EH (cell line): ENCODE measurements at places on chromosomes 2 and 18.

DNA sequence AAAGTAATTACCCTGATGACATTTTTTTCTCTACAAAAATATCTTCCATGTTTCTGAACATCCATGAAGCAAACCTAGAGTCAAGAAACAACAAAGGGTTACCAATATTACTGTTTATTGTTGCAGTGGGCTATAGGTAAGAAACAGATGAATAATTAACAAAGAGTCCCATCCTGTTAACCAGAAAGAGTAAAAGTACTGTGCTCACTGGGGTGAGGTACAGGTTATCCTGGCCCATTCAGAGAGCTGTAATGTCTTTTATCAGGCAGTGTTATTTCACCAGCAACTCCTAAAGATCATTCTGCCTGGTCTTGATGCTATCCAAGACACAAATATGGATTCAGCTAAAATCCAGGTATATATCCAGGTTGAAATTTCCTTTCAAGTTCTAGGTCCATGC is 754.9 kb downstream of the SATB2 start:
- no peak for DNase-seq

DNA sequence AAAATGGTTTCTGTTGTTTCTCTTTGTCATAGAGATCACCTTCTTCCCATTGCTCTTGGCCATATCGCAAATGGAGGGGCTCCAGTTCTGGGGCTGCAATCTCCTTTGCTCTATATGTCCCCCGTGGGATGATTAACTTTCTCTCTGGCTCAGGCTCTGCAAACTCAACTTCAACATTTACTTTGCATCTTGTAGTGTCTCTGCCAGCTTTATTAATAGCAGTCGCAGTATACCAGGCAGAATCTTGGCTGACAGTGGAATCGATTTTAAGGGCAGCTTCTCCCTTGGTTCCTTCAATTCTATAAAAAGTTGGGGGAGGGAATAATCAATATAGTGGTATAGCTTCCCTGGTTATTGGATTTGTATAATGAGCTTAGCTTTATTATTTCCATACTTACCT is 30.5 kb downstream of the TTN start:
- DNase-seq = no peak

DNA sequence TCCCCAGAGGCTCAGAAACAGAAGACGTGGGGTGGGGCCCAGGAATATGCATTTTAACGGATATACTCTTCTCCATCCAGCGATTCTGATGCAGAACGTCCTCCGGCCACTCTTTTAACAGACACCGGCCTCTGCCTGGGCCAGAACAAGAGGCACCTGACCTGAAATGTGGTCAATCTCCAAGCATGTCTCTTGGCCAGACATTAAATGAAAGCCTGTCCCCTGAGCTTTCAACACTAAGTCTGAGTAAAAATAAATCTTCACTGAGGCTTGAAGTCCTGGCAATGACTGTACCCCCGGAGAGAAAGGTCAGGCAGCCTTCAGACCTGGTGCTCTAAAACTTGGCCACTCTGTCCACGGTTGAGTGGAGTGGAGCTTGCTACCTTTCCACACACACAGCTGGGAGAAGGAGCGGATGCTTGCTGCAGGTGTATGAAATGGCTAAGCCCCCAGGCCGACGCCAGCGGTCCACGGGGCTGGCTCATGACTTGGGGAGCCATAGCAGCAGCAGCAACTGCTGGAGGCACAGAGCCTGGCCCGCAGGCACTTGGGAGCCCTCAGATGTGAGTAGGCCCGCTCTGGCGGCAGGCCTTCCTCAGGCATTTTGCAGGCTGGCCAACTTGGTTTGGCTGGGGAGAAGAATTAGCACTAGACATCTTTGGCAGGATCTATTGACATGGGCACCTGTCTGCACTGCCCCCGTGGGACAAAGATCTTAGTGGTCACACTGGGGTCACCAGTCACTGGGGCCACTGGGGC is 79.7 kb downstream of the TMEM17 start:
- no peak for DNase-seq

DNA sequence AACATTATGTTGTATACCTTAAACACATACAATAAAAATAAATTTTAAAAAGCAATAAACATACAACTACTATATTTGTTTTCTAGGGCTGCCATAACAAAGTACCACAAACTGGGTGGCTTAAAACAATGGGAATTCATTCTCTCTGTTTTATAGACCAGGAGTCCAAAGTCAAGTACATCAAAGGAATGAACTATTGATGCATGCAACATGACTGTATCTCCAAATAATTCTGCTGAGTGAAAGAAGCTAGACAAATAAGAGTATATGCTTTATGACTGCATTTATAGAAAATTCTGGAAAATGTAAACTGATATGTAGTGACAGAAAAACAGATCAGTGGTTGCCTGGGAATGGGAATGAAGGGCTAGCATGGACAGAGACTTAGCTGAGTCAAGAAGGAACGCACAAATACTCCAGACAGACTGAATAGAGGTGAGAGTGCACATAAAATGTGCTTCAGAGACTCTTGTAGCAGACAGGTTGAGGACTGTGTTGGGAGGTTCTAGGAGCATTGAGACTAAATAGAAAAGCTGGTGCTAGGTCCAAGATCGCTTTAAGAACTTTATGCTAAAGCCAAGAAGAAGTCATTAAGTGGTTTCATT is 11.0 kb upstream of the PLA2R1 start:
- DNase-seq = no peak

- DNase-seq = peak; percentile 68
Observed at GRCh38 chr2:112642966-112643365, 2.8 kb upstream of the SLC20A1 start.

- DNase-seq = no peak
Observed at GRCh38 chr2:155309483-155309882, 611.0 kb downstream of the KCNJ3 start.

GRCh38 chr2:48343571-48344440 is 186.1 kb upstream of the STON1 start:
- DNase-seq = peak; percentile 90

DNA sequence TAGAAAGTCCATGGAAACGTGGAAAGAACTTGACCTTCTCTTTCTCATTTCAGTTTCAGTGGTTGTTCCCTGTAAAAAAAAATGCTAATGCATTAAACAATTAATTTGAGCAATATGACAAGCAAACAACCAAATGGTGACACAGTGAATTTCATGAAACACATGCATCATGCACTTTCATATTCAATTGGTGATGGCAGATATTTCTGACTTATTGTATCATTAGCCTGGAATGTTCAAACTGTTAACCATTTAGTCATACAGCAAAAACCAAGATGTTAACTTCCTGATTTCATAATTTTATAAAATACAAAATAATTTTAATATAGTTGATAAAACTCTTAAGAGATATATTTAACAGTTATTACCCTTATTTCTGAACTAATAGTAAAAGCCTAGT is 85.5 kb downstream of the SCN1A start:
- DNase-seq = peak; percentile 3

- DNase-seq = no peak
Observed at GRCh38 chr2:3324404-3325281, 53.0 kb downstream of the EIPR1 start.

- no peak for DNase-seq
Observed at GRCh38 chr2:22290302-22290701, 1094.7 kb upstream of the KLHL29 start.

GRCh38 chr2:148305476-148305875 is 284.6 kb downstream of the MBD5 start:
- DNase-seq = peak; percentile 8

- DNase-seq = peak; percentile 39
Observed at GRCh38 chr18:58009166-58009565, 34.9 kb upstream of the NEDD4L start.

DNA sequence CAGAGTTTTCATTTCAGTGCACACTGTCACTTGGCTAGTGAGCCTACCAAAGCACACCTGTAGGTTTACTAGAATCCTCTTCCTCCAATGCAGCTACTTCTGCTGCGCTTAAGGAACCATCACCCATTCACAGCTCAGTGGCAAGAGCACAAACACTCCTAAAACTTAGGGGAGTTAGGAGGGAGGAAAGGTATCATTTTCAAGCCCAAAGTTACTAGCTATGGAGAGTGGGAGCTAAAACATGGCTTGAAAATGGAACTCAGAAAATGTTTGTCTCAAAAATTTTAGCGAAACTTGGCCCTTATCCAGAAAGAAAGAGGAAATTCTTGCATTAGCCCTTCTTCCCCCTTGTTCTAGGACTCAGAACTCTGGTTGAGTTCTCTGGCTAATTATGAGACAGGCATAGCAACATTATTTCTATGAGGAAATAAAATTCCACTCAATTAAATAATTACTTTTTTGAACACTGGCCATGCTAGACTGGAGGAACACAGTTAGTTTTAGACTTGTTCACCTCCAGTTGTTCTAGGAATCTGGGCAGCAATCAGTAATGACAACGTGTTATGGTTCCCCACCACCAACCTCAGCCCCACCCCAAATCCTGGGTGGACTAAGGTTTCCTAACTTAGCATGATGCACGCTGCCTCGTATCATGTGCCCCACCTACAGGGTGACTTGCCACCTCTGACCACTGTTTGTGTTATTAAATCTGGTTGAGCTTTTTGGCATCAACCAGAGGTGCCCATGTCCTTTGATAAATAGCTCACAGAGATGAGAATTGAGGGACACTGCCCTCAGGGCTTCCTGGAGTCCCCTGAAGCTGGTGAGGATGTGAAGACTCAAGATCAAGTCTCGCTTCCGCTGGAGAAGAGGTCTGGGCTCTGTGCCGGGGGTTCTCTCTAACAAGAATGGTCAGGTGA is 32.8 kb downstream of the LPIN2 start:
- peak; percentile 54 for DNase-seq

- DNase-seq = no peak
Observed at GRCh38 chr2:222998459-222998858, 53.5 kb upstream of the KCNE4 start.

DNA sequence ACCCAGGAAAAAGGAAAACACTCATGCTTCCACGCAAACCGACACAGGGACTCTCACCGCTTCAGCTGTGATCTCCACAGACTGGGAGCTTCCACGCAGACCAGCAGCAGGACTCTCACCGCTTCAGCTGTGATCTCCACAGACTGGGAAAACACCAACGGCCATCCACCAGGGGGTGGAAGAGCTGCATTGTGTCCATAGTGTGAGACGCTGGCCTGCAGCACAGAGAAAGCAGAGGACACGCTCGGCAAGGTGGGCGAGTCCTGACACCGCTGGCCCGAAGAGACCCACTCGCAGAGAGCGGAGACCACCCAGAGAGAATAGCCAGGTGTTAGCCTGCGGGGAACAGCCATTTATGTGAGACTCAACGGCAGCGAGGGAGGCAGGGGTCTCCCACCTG is 42.5 kb upstream of the NFATC1 start:
- no peak for DNase-seq
